ENCODE measurements at places on chromosomes 11 and 22.
A peak's percentile ranks its signal among the peaks of the same experiment; 100 is the strongest.

GRCh38 chr22:44246615-44247326 lies 66.0 kb downstream of the SHISAL1 start:
- DNase-seq = no peak

GRCh38 chr22:43273902-43274484 lies 69.2 kb downstream of the SCUBE1 start:
- DNase-seq = peak; percentile 55

GRCh38 chr11:129375751-129376657 lies at the start of gene BARX2:
BARX2 (plus strand) TSS chr11:129375848; CDS start chr11:129376036, 188 bp downstream.
- peak; percentile 78 for DNase-seq

DNA sequence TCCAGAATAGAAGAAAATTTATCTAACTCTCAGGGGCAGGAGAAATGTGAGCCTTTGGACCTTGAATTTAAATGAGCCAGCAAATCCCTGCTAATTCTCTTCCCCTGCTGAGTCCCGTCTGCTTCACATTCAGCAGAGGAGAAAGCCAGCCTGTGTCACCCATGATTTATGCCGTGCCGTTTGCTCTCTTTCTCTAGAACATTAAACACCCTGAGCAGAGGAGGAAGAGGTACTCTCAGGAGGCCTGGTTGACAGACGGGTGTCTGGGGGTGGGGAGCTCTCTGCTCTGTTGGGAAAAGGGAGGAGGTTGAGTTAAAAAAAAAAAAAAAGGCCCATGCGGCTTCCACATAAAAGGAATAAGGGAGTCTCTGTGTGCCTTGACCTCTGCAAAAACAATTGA lies 11.3 kb upstream of the MTMR3 start:
- no peak for DNase-seq

GRCh38 chr22:30239488-30240405 lies 6.8 kb downstream of the LIF start:
- DNase-seq = peak; percentile 53

GRCh38 chr11:13949876-13950275 lies 12.6 kb upstream of the SPON1 start:
- DNase-seq = no peak
